Ovary (tissue), 10 donors: ENCODE measurements at places on chromosomes 12 and 14.

DNA sequence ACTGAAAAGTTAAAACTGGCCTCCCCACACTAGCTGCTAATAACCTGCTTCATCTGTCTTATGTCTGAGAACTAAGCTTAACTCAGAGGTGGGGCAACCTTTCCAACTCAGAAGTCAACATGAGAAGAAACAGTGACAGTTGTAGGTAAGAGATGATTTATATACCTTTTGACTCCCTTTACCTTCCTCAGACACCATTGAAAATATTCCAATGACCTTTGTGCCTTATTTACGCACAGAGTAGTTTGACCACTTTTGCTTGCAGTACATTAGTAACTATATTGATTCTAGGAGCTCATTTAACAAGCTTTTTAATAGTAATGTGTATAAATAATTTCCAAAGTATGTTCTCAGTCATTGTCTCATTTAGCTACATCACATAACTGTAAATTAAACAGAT, 77.6 kb downstream of the ALX1 start:
- DNase-seq = no peak

DNA sequence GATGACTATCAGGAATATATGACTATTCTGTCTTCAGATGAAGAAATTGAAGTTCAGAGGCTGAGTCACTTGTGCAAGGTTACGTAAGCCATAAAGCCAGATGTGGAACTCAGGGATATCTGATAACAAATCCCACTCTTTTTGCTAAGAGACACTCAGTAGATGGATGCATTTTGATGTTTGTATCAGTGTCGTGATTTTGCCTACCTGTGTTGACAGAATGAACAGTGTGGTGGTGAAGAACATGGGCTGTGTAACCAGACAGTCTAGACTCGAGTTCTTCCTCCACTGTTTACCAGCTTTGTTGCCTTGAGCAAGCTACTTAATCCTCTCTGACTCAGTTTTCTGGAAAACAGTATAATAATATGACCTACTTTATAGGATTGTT, 93.9 kb downstream of the DAAM1 start:
- no peak for DNase-seq

GRCh38 chr12:27785882-27786570, 6.0 kb upstream of the MANSC4 start:
- DNase-seq = no peak

DNA sequence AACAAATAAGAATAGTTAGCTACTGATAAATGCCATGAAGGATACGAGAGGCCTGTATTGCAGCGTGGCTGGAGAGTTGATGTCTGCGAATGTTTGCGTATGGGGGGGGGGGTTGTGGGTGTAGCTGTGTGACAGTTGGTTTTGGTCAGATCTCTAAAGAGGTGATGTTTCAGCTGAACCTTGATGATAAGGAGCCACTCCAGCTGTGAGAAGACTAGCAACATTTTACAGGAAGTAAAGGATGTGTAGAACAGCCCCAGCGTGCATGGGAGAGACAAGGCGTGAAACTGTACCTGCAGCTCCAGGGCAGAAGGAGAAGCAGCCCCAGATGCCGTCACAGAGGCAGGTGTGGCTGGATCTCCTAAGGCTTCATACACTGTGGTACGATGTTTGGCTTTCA, 416.9 kb downstream of the TMEM132D start:
- DNase-seq = no peak

GRCh38 chr12:67811437-67812361, 163.2 kb downstream of the DYRK2 start:
- no peak for DNase-seq
